Cardiac fibroblast (primary cell): ENCODE measurements at places on chromosomes 5 and 9.
A peak's percentile ranks its signal among the peaks of the same experiment; 100 is the strongest.

DNA sequence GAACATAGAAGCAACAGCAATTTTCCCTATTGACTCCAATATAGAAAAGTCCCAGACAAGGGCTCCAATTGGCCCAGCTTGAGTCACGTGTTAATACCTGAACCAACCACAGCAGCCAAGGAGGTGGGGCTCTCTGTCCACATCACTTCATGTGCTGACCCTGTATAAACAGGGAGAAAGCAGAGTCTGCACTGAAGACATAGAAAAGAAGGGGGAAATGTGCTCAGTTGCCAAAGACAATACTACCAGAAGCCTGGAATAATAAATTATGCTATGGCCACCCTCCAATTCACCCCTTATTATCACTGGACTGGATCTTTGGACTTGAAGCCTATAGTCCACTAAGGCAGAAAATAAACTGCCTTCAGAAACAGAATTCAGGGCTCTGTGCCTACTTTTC lies 275.4 kb downstream of the EPB41L4A start:
- peak; percentile 25 for DNase-seq

DNA sequence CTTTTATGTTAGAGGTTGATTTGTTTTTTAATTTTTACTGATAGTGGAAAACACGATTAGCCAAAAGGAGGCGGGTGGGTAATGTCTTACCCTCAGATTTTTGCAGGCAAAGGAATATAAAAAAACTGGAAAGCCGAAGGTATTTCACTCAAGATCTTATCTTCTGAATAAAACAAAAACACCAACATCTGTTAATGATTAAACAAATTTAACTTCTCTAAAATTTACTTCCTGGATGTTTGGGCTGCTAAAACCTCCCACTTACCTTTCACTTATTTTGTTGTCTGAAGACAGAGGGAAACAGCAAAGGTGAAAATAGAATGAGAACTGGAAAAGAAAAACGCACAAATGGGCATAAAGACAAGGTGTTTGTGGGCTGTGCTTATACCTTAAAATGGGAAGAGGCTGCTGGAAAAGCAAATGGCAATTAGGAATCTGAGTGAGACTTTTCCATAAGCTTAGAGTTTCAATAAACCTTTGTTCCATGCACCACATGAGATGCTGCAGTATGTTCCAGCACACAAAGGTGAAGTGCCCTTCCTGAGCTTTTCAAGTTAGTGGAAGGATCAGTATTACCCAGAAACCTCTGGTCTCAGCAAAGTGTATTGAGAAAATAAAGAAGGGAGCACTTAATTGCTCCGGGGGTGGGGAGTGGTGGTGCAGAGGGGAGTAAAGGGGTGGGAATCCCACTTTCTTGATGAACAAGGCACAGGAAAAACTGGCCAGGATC lies 298.3 kb downstream of the BNC2 start:
- no peak for DNase-seq

- no peak for DNase-seq
Observed at GRCh38 chr9:91852801-91853347, 97.2 kb downstream of the ROR2 start.

DNA sequence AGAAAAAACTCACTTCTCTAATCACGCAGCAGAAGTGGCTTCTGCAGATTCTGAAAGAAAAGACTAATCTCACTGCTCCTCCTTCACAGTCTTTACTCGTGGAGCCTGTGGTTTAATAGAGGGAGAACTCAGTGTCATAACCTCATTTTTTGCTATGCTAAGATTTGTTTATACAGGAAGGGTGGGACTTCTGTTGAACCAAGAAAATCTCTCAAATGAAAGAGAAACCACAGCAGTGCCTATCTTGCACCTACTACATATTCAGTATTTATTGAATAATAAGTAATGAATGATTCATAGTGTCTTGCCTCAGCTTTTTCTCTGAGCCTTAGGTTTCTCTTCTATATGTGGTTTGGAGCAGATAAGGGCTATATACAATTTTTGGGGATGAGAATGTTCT lies 136.1 kb upstream of the DMAC1 start:
- DNase-seq = no peak

DNA sequence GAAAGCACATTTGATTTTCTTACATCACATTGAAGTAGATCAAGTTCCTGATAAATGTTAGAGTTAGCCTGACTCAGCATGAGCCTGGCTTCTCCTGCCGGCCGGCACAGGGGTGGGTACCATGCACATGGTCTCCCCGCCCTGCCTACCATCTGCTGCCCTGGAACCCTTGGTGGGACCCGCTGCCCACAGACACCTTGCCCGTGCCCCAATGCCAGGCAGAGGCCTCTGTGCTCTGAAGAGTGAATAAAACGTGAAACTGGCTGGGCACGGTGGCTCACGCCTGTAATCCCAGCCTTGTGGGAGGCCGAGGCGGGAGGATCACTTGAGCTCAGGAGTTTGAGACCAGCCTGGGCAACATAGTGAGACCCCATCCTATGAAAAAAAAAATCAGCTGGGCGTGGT lies 17.3 kb downstream of the EXD3 start:
- DNase-seq = no peak

GRCh38 chr9:100884518-100884917 lies 144.0 kb upstream of the PLPPR1 start:
- DNase-seq = no peak

DNA sequence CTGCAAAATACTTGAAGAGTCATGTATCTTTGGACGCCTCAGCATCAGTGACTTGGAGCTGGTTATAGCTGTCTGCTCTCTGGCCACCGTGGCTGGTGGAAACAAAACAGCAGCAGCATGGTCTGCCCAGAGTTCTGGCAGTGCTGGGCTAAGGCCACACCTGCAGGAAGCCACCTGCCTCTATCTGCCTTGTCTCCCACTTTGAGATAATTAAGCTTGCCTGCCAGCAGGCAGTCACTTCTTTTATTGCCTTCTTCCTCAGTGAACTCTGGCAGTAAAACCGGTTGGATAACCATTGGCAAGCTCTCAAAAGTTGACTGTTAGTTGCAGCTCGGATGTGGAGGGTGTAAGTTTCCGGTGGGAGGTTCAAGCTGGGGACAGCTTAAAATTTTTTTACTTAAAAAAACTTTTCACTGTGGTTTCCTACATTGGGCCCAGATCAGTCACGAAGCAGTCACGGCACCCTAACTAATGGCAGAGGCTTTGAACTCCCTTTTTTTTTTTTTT lies 4.9 kb downstream of the SMIM3 start:
- DNase-seq = peak; percentile 94

DNA sequence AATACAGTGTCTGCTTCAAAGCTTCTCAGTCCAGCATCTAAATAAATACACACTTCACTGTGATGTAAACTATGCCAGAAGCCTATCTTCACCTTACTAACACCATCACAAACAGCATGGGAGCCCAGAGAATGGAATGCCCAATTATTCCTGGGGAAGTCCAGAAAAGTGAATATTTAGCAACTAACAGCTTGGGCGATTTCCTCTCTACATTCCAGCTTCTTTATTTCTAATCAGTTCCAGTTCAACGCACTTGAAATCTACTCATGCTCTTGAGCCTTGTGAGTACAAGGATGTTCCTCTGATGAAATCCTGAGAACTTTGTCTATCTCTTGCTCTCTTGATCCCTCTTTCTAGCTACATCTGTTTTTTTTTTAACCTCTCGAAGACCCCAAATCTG lies 100.4 kb upstream of the C9orf72 start:
- no peak for DNase-seq

GRCh38 chr5:167533814-167534795 lies 757.3 kb upstream of the WWC1 start:
- DNase-seq = no peak

- no peak for DNase-seq
Observed at GRCh38 chr9:126647585-126648411, 34.1 kb downstream of the LMX1B start.

DNA sequence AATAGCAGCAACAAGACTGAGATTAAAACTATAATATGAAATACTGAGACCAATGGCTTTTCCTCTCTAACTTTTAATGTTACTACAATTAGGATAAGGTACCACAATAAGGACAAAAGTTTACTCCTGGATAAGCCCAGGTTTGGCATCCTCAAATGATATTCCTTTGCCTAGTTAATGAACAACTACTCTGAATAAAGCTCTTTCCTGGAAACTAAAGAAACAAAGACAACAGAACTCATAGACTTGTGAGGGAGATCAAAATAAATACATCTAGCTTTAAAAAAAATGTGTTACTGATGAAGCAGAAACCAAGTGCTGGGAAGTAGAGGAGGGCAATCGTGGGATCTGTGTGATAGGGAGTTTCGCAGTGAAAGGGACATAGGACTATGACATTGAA lies 19.3 kb upstream of the RAPGEF6 start:
- DNase-seq = no peak

DNA sequence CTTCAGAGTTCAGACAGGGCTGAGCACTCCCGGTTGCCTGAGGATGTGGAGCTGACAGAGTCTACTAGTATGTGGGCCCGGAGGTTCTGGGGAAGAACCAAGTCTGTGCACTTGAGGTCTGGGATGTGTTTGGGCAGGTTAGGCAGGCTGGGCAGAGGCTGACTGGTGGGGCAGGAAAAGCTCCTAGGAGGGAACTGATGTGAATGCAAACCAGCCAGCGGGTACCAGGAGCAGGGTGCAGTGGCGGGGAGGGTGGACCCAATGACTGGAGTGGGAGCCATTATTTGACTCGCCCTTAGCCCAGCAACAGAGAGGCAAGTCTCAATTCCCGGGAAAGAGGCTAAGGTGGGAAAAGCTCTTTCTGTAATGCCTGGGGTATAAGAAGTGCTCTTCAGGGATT lies 419.9 kb upstream of the DAP start:
- DNase-seq = no peak

- DNase-seq = peak; percentile 47
Observed at GRCh38 chr9:124632077-124632621, 125.0 kb upstream of the NR5A1 start.

- no peak for DNase-seq
Observed at GRCh38 chr9:93297659-93298497, 113.9 kb downstream of the WNK2 start.

DNA sequence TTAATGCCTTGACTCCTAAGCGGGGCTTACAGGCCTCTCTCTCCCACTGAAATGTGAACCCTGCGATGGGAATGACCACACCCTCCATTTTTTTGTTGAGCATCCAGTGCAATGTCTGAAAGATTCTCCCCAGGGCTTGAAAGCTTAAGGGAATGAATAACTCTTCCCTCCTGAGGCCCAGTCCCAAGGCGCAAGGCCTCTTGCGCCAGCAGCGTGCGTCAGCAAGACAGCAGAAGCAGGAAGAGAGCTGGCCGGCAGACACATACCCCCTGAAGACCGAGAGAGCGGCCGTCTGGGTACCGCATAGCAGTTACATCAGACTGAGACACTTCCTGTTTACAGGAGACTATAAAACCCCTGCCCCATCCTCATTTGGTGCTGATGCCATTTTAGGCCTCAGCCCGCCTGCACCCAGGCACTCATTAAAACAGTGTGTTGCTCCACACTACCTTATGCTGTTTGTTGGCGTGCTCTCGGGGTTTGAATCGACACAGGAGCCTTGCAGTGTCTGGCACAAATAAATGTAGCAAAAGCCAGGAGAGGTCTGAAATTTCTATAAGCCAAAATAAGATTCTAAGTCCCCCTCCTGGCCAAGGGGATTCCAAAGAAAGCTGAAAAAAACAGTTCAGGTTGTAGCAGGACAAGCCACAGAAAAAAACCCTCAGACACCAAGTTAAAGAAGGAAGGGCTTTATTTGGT lies 62.3 kb downstream of the GDNF start:
- peak; percentile 98 for DNase-seq

DNA sequence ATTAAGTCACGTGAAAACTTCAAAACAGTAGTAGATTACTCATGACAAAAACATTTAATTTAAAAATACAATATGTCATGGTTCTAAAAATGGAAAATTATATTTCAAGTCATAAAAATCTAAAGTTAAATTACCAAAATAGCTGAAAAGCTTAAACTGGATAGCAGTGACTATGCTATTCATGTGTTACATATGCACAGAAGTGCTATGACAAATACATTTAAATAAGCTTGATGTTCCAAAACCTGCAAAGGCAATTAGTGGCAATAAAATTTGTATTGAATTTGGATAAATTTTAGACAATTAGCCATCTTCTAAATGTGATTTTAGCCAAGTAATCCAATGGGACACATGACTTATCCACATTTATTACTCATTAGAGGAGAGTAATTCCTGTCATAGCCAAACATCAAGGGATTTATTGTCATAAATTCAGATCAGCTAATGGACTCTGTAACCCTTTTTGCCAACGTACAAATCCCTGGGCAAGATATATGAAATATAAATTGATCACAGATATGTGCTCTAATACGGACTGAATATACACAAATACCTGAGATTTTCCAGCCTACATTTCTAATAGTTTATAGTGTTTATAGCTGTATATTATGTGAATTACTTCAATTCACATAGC lies 419.4 kb downstream of the ISL1 start:
- no peak for DNase-seq

DNA sequence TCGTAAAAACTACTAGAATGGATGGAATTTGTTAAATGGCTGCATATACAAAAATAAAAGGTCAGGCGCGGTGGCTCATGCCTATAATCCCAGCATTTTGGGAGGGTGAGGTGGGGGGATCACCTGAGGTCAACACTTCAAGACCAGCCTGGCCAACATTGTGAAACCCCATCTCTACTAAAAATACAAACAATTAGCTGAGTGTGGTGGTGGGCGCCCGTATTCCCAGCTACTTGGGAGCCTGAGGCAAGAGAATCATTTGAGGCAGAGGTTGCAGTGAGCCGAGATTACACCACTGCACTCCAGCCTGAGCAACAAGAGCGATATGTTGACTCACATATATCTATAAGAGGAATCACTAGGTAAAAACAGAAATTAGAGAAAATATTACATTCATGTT lies 9.3 kb upstream of the GPR150 start:
- no peak for DNase-seq

DNA sequence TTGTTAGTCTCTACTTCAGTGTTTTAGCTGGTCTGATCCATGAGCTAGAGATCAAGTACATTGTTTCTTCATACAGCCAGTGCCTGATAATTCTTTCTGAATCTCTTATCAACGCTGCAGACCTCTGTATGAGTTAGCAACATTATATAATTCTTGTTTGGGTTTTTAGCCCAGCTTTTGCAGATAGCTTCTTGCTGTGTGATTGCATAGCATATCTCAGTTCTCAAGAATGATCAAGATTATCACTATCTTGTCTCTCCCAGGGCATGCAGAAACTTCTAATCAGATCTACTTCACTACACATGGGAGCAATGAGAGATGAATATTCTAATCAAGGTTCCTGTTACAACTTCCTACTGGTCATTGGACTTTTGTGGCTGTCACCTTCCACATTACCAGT lies 158.3 kb downstream of the FAM174A start:
- no peak for DNase-seq

- DNase-seq = peak; percentile 49
Observed at GRCh38 chr9:75168270-75169178, 80.2 kb downstream of the OSTF1 start.

- DNase-seq = no peak
Observed at GRCh38 chr5:76514292-76514691, 108.9 kb downstream of the F2RL2 start.

DNA sequence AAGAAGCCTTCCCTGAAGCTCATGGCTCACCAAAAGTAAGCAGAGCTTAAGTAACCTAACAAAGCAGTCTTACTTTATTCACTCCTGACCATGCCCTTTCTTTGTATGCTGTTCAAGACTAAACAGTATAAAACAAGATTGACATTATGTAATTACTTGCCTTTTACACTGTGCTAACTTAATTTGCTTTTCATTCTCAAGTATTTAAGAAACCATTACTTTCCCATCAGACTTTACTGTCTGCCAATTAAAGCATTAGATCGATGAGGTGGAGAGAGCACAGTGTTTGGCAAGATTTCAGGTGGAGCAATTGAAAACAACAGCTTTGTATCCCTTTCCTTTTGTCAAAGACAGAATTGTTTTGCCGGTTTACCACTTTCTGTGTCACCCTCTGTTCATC lies 98.2 kb downstream of the RORB start:
- DNase-seq = no peak
